Epithelial cell of proximal tubule (primary cell): ENCODE measurements at places on chromosomes 6 and 20. TPM values are rescaled to one million over a fixed set of nuclear protein-coding genes. Genes with fewer than 3 reads are reported as not detected.

The RAET1E gene
- total RNA-seq, result not detected in 2 replicates

The GPR6 gene
- not detected in 2 replicates for total RNA-seq

The PEX3 gene
- 7.8 and 12.6 TPM in 2 replicates for total RNA-seq

The COL11A2 gene
- 0.06 and 0.07 TPM in 2 replicates for total RNA-seq

The SLC35D3 gene
- total RNA-seq, result not detected in 2 replicates

The GTSF1L gene
- total RNA-seq, result not detected in 2 replicates

The OVOL2 gene
- total RNA-seq, result 0.23 and 1.6 TPM in 2 replicates

The SLC35A1 gene
- total RNA-seq, result 9.5 and 10.5 TPM in 2 replicates

The F13A1 gene
- total RNA-seq, result 5.4 TPM in 1 of 2 replicates, not detected in the other

The C20orf204 gene
- under 0.01 TPM in 1 of 2 replicates, not detected in the other for total RNA-seq

The HCRTR2 gene
- not detected in 2 replicates for total RNA-seq

The MMP24 gene
- 8.2 and 12.2 TPM in 2 replicates for total RNA-seq

The OTOR gene
- not detected in 2 replicates for total RNA-seq

The IL17F gene
- not detected in 2 replicates for total RNA-seq

The AKIRIN2 gene
- total RNA-seq, result 23.6 and 25.0 TPM in 2 replicates

The UNC5CL gene
- 0.58 and 2.2 TPM in 2 replicates for total RNA-seq

The PPP1R14C gene
- 26.3 and 27.0 TPM in 2 replicates for total RNA-seq

The IP6K3 gene
- 0.40 and 0.65 TPM in 2 replicates for total RNA-seq

The BMP2 gene
- total RNA-seq, result 32.1 and 54.9 TPM in 2 replicates

The ABHD16B gene
- not detected in 2 replicates for total RNA-seq

The OPRM1 gene
- total RNA-seq, result not detected in 2 replicates

The RIPOR2 gene
- under 0.01 and 1.6 TPM in 2 replicates for total RNA-seq

The EGFL8 gene
- 3.1 and 6.5 TPM in 2 replicates for total RNA-seq

The EYA2 gene
- not detected in 2 replicates for total RNA-seq

The HUS1B gene
- 0.22 TPM in 1 of 2 replicates, not detected in the other for total RNA-seq

The TRIM15 gene
- not detected in 2 replicates for total RNA-seq

The L3MBTL1 gene
- total RNA-seq, result 3.5 and 5.2 TPM in 2 replicates

The ANKRD6 gene
- total RNA-seq, result 4.4 and 6.2 TPM in 2 replicates

The PAQR8 gene
- 6.7 and 8.2 TPM in 2 replicates for total RNA-seq

The IMPG1 gene
- not detected in 2 replicates for total RNA-seq

The NKX2-2 gene
- not detected in 2 replicates for total RNA-seq

The TRIM31 gene
- not detected in 2 replicates for total RNA-seq

The CD24 gene
- total RNA-seq, result 679 and 1,068 TPM in 2 replicates

The BEND6 gene
- total RNA-seq, result 2.6 and 6.1 TPM in 2 replicates

The DEFB124 gene
- not detected in 2 replicates for total RNA-seq

The CYP24A1 gene
- 0.80 and 1.5 TPM in 2 replicates for total RNA-seq

The DPM1 gene
- 72.8 and 74.3 TPM in 2 replicates for total RNA-seq

The CYP21A2 gene
- not detected in 2 replicates for total RNA-seq

The E2F3 gene
- 12.5 and 13.1 TPM in 2 replicates for total RNA-seq

The RTF2 gene
- 50.0 and 58.5 TPM in 2 replicates for total RNA-seq

The KCNK15 gene
- total RNA-seq, result 0.22 TPM in 1 of 2 replicates, not detected in the other

The HLA-DRB1 gene
- not detected in 2 replicates for total RNA-seq

The SSTR4 gene
- not detected in 2 replicates for total RNA-seq

The SLCO4A1 gene
- total RNA-seq, result 48.3 and 57.3 TPM in 2 replicates

The COL9A3 gene
- 2.8 and 4.6 TPM in 2 replicates for total RNA-seq

The PAX1 gene
- not detected in 2 replicates for total RNA-seq

The FAM209B gene
- total RNA-seq, result not detected in 2 replicates

The GJA1 gene
- 165 and 170 TPM in 2 replicates for total RNA-seq

The RAMACL gene
- total RNA-seq, result 0.07 and 0.12 TPM in 2 replicates

The COL9A1 gene
- total RNA-seq, result not detected in 2 replicates

The LAMP5 gene
- 0.06 and 0.51 TPM in 2 replicates for total RNA-seq

The ZC2HC1B gene
- not detected in 2 replicates for total RNA-seq

The SIM1 gene
- 6.9 and 9.5 TPM in 2 replicates for total RNA-seq
